Gastroesophageal sphincter (tissue), 4 donors: ENCODE measurements at places on chromosomes 16 and 17. TPM values are rescaled to one million over a fixed set of nuclear protein-coding genes. Genes with fewer than 3 reads are reported as not detected.

The GRB7 gene
- total RNA-seq = not detected

The BICDL2 gene
- 3.1 TPM for total RNA-seq

GRCh38 chr17:72287586-72287985 lies 166.8 kb downstream of the SOX9 start:
- ATAC-seq = no peak

DNA sequence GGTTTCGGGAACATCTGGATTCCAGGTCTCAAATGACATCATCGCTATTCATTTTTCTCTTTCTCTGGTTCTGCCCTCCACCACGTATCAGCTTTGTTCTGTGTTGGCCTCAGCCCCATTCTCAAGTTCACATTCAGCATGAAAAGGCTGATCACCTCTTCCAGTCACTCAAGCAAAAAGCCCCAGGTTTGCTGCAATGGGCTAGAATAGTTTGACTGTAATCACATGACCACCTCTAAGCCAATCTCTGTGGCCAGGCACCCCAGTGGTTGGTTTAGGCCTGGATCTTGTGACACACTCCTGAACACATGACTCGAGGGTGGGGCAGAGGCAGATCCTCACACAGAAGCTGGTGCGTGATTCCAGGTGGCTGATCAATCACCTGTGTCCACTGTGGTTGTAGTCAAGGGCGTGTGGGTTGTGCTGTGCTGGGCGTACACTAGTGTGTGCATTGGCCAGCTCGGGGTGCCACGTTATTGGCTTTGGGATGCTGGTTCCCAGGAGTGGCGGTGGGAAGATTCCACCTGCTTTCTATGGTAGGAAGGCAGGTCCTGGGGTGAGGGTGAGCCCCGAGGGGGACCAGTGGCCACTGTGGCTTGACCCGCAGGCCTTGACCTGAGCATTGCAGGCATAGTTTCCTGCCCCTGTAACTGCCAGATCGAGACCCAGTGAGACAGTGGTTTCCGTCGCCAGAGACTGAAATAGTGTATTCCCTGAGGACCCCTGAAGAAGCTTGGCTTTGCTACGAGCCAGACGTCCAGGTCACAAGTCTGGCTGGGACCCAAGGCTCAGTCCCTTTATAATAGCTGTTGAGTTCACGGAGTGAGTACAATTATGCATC lies 12.0 kb downstream of the EEF2K start:
- ATAC-seq = peak; percentile 40

The AIPL1 gene
- total RNA-seq = not detected

- ATAC-seq = no peak
Observed at GRCh38 chr16:78640886-78641285, 541.4 kb downstream of the WWOX start.

The CEP20 gene
- total RNA-seq = 36.9 TPM

DNA sequence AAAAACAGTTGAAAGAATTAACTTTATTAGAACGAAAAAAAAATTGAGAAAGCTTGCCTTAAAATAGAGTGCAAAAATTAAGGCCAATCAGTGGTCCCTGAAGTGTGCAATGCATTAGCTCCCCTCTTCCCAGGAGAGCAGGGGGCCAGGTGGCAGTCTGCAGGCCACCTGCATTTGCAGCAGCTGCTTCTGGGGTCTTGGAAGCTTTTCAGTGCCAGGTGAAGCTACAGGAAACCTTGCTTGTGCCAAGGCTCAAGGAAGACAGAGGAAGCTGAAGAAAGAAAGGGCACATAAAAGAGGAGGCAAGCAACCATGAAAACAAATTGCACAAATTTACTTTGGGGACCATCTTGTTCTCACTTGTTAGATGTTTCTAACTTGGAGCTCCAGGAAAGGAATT lies 50.5 kb upstream of the MTMR4 start:
- no peak for ATAC-seq

DNA sequence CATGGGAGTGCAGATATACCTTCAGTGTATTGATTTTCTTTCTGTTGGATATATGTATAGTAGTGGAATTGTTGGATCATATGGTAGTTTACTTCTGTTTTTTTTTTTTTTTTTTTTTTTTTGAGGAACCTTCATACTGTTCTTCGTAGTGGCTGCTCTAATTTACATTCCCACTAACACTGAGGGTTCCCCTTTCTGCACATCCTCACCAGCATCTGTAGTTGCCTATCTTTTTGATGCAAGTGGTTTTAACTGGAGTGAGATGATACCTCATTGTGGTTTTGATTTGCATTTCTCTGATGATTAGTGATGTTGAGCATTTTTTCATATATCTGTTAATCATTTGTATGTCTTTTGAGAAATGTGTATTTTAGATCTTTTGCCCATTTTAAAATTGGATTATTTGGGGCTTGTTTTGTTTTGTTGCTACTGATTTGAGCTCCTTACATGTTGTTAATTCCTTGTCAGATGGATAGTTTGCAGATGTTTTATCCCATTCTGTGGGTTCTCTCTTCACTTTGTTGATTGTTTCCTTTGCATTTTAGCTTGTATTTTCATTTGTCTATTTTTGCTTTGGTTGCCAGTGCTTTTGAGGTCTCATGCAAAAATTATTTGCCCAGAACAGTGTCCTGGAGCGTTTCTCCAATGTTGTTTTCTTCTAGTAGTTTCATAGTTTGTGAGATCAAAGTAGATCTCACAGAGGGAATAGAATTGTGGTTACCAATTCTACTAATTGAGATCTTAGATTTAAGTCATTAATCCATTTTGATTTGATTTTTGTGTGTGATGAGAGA lies 25.0 kb upstream of the BCAS3 start:
- no peak for ATAC-seq

The FBXO39 gene
- not detected for total RNA-seq

The MAFG gene
- total RNA-seq = 39.3 TPM

- no peak for ATAC-seq
Observed at GRCh38 chr17:72439893-72440502, 319.2 kb downstream of the SOX9 start.

The TBC1D3I gene
- not detected for total RNA-seq

DNA sequence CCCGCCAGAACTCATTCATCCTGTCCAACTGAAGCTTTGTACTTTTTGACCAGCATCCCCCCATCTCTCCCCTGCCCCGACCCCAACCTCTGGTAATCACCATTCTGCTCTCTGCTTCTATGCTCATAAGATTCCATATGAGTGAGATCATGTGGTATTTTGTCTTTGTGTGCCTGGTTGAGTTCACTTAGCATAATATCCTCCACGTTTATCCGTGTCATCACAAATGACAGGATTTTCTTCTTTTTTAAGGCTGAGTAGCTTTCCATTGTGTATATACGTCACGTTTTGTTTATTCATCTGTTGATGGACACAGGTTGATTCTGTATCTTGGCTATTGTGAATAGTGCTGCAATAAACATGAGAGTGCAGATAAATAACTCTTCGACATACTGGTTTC lies 278.9 kb downstream of the SNX29 start:
- no peak for ATAC-seq
